Stimulated activated effector memory CD8-positive, alpha-beta T cell treated with anti-CD3 and anti-CD28 coated beads, Interleukin-12 subunit alpha, Interleukin-12 subunit beta, amount 100 ng/mL, for 72 hours (primary cell): ENCODE measurements at places on chromosomes 4 and X.

DNA sequence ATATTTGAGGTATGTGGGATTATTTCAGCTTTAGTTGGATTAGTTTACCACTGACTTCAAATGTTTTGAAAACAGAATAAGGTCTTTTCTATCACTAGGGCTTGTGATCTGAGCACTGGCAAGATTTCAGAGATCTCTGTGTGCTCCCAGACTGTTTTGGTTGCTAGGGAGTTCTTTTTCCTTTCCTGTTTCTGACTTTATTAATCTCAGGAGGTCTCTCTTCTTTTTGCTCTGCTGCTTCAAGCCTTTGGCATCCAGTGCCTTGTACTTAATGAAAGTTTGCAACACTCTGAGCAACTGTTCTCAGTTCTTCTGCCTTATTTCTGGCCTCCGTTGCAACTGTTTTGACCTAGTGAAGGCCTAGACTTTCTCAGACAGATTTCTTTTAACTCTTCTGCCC is 32.1 kb upstream of the PAQR3 start:
- no peak for DNase-seq

- no peak for DNase-seq
These were observed 422.6 kb upstream of the DIPK2B start for GRCh38 chrX:45623266-45623665.

DNA sequence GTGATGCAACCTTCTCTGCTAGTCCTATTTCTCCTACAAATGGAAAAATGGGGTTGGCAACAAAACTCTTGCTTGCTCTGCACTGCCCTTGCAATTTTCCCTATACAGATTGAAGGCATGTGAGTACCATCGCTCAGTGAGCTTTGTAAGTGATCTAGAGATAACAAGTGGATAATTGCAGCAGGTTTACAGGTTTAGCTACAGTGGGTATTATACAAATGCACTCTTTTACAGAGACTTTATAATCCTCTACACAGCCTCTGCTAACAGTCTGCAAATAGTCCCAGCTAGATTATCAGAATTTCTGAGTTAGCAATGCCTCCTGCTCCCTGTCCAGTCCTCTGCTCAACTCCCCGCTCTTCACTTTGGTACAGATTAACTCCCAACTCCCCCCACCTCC is 11.1 kb downstream of the LEF1 start:
- DNase-seq, result no peak

DNA sequence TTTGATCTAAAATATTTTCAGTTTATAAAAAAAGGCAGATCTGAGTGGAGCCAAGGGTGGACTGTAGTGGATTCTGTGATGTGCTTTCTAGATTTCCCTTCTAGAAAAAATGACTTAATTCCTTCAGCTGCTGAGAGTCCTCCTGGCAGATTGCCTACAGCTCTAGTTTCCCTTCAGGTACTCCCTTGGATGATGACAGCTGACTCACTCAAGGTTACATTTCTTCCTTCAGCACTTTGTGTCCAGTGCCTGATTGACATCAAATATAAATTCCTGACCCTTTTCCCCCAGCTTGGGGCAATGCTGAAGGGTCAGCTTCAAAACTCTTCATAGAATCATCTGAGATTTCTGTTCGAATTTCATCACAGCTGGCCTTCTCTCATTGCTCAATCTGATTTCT is 161.7 kb downstream of the EMCN start:
- DNase-seq, result no peak

- DNase-seq, result no peak
These were observed 101.3 kb downstream of the LARP1B start for GRCh38 chr4:128162434-128162833.

DNA sequence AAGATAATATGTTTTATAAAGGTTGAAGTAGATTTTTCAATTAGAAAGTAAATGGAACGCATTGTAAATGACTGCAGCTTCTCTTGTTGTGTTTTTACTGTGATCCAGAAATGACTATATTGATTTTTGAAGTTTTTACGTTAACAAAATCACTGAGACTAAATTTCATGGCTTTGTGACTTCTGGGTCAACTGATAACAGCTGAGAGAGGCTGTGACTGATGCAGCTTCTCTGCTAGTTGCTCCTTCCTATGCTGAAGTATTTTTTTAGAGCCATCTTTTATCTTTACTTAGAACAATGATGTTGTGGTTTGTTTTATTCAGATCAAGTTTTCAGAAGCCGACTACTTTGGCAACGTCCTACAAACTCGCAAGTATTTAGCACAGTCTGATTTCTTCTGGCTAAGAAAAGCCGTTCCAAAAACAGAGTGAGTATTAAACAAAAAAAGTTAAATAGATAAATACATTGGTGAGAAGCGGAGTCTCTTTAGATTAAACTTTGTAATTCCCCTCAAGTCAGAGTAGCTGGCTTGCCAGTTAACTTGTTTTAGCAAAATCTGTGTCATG is 94.7 kb upstream of the CBLL2 start:
- DNase-seq, result no peak

- DNase-seq, result peak; percentile 10
These were observed 612 bp downstream of the MAGED2 start for GRCh38 chrX:54808109-54808604.

DNA sequence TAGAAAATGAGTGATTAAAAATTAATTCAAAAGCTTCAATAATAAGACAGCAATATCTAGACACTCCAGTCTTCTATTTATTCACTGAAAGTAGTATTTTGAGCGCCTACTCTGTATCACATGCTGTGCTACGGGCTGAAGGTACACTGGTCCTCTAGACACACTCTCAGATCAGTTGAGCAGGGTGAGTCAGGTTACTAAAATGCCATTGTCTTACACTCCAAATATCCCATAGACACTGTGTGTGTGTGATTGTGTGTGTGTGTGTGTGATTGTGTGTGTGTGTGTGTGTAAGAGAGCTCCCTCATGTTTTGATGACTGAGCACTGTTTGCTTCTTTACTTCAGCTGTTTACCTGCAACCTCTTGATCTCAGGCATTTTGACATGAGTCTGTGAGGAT is 342.8 kb upstream of the BOD1L1 start:
- DNase-seq, result no peak
